ENCODE measurements at places on chromosomes 16 and 17.

DNA sequence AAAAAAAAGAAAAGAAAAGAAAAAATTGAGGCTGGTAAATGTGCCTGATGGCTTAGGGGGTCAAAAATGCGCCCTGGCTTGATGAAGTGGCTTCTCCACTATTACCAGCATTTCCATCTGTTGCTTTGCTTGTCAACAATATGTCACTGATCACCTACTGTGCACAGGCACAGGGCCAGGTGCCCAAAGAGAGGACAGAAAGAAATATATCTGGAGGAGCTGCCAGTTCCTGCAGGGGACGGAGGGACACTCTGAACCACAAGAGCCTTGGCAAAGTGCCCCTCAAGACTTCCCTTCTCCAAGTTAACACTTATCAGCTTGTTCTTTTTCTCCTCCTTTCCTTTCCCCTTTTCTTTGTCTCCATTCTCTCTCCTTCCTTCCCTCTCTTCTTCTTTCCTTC is 34.7 kb downstream of the GINS3 start:
- no peak for DNase-seq

- DNase-seq = no peak
Measured at GRCh38 chr16:87353613-87354012, 30.0 kb downstream of the FBXO31 start.

DNA sequence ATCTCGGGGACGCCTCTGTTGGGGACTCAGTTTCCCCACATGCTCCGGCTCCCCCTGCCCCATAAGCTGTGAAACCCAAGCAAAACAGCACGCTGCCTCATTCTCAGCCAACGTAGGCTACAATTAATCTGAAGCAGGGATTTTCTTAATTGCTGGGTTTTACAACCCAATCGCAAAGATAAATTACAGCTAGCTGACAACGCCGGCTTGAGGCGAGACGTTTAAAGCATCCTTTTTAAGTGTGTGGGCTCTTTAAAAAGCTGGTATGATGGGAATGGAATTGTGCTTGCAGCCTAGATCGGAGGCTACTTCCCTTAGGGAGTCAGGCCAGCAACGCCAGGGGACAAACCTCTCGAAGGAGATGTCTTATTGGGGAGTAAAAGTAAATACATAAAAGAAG is 185.3 kb downstream of the ZNF423 start:
- no peak for DNase-seq

- no peak for DNase-seq
Measured at GRCh38 chr16:56470232-56470631, 18.9 kb downstream of the OGFOD1 start.

DNA sequence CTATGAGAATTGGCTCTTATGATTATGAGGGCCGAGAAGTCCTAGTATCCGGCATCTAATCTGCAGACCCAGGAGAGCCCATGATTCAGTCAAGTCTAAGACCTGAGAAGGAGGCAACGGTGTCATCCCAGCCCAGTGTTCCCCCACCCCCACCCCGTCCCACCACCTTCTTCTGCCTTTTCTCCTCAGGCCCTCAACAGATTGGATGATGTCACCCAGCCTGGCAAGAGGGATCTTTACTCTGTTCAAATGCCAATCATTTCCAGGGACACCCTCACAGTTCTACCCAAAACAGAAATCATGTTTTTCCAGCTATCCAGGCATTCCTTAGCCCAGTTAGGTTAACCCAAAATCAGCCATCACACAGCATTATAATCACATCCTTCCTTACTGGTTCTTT is 10.0 kb upstream of the GAA start:
- no peak for DNase-seq

- peak; percentile 69 for DNase-seq
Measured at GRCh38 chr17:14926526-14927122, 338.5 kb downstream of the PMP22 start.

Measured in inflammatory macrophage (primary cell).